ENCODE measurements at places on chromosomes 16 and 17. TPM values are rescaled to one million over a fixed set of nuclear protein-coding genes. Genes with fewer than 3 reads are reported as not detected.

DNA sequence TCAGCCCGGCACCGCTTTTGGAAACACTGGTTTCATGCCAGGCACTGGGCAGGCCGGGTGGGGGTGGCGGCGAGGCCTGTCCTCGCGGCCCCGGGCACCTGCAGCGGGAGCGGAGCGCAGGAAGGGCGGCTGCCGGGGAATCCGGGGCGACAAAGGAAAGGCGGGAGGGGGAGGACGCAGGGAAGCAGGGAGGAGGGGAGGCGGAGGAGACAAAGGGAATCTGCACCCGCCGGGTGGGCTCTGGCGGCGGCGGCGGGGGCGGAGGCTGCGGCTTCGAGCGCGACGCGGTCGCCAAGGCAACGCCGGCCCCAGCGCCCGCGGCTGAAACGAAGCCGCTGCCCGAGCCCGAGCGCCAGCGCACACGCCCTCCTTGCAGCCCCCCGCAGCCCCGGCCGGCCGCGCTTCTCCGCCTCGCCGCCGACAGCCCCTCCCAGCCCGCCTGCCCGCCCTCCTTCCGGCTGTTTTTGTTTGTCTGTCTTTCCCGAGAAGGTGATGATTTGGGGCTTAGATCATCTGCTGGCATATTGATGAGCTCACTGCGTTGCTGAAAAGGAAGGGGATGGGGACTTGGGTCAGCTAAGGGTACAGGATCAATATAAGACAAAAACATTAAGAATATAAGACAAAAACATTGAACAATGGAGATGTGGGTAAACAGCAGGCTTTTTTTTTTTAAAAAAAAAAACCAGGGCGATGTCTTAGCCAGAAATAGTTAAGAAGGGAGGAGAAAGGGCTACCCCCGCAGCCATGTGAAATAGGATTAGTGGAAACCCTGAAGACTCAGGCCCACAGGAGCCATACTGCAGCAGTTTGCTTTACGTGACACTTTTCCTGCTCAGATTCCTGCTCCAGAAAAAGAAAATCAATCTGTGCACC lies 32.7 kb downstream of the CDK5R1 start:
- no peak overlapping the region for H3K27ac ChIP-seq
- no peaks in the 10 kb centered on the region for H3K27me3 ChIP-seq
- H3K4me1 ChIP-seq = peaks cover 8% of the 10 kb centered on the region

DNA sequence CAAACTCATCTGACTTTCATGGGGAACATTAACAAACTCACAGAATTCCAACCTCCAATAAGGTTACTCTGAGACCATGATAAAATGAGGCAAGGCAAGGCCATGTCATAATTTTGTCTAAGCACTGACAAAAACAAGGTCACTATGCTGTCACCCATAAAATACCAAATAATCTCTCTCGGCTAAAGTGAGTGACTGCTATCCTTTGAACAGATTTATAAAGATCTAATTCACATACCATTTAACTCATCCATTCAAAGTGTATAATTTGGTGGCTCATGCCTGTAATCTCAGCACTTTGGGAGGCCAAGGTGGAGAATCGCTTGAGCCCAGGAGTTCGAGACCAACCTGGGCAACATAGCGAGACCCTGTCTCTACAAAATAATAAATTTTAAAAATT lies 20.6 kb upstream of the CA4 start:
- DNase-seq = no peak
- H3K36me3 ChIP-seq = no peaks in the 10 kb centered on the region
- H3K4me3 ChIP-seq = no peak overlapping the region

- H3K27ac ChIP-seq = peak overlapping the region; percentile 97
- peak; percentile 86 for DNase-seq
- H3K27me3 ChIP-seq = no peaks in the 10 kb centered on the region
- H3K36me3 ChIP-seq = no peaks in the 10 kb centered on the region
These were observed 997 bp downstream of the HOXB7 start for GRCh38 chr17:48609759-48610281.

GRCh38 chr17:60846175-60846574 lies 168.5 kb downstream of the BCAS3 start:
- H3K4me3 ChIP-seq = no peak overlapping the region
- H3K4me1 ChIP-seq = no peaks in the 10 kb centered on the region
- no peaks in the 10 kb centered on the region for H3K36me3 ChIP-seq
- DNase-seq = no peak
- H3K27ac ChIP-seq = no peak overlapping the region

DNA sequence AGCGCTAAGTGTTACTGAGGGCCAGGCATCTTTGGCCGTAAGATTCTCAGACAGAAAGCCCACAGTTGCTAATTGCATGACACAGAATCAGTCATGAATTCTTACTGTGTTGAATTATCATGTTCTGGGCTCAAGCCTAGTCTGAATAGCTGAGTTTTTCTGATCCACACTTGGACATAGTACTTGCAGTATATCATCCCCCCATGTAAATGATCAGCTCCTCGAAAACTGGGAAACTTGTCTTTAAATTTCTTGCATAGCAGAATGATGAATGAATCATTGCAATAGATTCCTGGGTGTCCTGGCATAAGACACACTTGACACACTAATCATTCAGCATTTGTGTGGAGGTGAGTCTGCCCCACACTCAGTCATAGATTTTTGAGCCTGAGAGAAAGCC lies 2.2 kb downstream of the MLYCD start:
- peaks cover 6% of the 10 kb centered on the region for H3K4me1 ChIP-seq
- DNase-seq = no peak
- no peak overlapping the region for H3K27ac ChIP-seq
- H3K4me3 ChIP-seq = no peak overlapping the region
- H3K36me3 ChIP-seq = no peaks in the 10 kb centered on the region
- no peaks in the 10 kb centered on the region for H3K27me3 ChIP-seq

GRCh38 chr17:74786431-74787055 lies 10.4 kb upstream of the NAT9 start:
- no peaks in the 10 kb centered on the region for H3K27me3 ChIP-seq
- H3K27ac ChIP-seq = no peak overlapping the region
- no peak overlapping the region for H3K4me3 ChIP-seq

DNA sequence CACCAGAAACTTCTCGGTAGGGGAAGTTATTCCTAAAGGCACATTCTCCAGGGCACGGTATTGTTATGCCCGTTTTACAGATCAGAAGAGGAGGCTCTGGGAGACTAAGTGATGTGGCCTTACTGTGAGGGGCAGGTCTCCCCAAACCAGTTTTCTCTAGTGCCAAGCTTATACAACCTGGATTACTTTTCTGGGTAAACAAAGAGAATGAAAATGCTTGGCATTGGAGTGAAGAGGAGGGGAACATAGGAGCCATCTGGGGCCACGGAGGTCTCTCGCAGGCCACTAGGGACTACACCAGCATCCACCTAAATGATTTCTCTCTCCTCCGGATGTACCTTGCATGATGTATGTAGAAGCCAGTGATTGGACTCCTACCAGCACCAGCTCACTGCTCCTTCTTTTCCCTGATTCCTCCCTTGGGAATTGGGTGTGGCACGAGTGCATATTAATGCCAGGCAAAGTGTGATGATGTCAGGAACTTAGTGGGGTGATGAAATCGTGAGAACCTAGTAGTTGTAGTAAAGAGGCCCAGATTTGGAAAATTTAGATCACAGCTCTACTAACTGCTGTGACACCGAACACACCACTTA lies 674 bp downstream of the TOM1L1 start:
- peak; percentile 12 for DNase-seq
- no peak overlapping the region for H3K4me3 ChIP-seq
- H3K36me3 ChIP-seq = no peaks in the 10 kb centered on the region
- H3K27ac ChIP-seq = no peak overlapping the region
- H3K27me3 ChIP-seq = no peaks in the 10 kb centered on the region
- no peaks in the 10 kb centered on the region for H3K4me1 ChIP-seq

- no peaks in the 10 kb centered on the region for H3K27me3 ChIP-seq
- H3K4me1 ChIP-seq = no peaks in the 10 kb centered on the region
- no peak overlapping the region for H3K4me3 ChIP-seq
- H3K27ac ChIP-seq = no peak overlapping the region
These were observed 68.8 kb upstream of the RCVRN start for GRCh38 chr17:9973669-9974447.

GRCh38 chr16:53457670-53458069 lies 23.4 kb downstream of the RBL2 start:
- no peaks in the 10 kb centered on the region for H3K4me1 ChIP-seq
- H3K27ac ChIP-seq = no peak overlapping the region
- H3K27me3 ChIP-seq = no peaks in the 10 kb centered on the region
- no peak for DNase-seq
- H3K4me3 ChIP-seq = no peak overlapping the region

DNA sequence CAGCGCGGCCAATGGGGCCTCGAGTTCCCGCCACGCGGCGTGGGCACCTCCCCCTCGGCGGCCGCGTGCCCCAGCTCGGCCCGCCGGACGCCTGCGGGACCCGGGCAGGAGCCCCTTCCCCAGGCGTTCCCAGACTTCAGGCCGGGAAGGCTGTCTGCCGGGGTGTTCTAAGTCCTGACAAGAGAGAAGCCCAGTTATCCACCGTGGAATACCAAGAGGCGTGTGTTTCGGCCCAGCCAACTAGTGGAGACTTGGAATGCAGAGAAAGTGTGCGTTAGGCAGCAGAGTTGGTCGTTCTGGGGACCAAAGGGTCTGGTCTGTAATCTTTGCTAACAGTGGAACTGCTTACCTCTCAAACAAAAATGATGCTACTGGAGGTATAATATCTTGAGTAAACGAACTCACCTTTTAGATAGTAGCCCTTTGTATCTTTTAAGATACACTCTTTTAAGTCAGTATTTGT lies 251 bp upstream of the HSF5 start:
- no peaks in the 10 kb centered on the region for H3K4me1 ChIP-seq
- H3K27me3 ChIP-seq = no peaks in the 10 kb centered on the region
- H3K4me3 ChIP-seq = no peak overlapping the region
- H3K27ac ChIP-seq = no peak overlapping the region

- no peak for DNase-seq
- H3K4me1 ChIP-seq = no peaks in the 10 kb centered on the region
- H3K4me3 ChIP-seq = no peak overlapping the region
- H3K36me3 ChIP-seq = no peaks in the 10 kb centered on the region
- H3K27me3 ChIP-seq = no peaks in the 10 kb centered on the region
- H3K27ac ChIP-seq = no peak overlapping the region
These were observed 3.0 kb downstream of the OTOA start for GRCh38 chr16:21666772-21667171.

GRCh38 chr17:546456-546855 lies 168.2 kb downstream of the VPS53 start:
- DNase-seq = no peak
- no peaks in the 10 kb centered on the region for H3K4me1 ChIP-seq
- no peak overlapping the region for H3K4me3 ChIP-seq
- peaks cover 2% of the 10 kb centered on the region for H3K36me3 ChIP-seq

- H3K27me3 ChIP-seq = no peaks in the 10 kb centered on the region
- no peaks in the 10 kb centered on the region for H3K4me1 ChIP-seq
- H3K36me3 ChIP-seq = no peaks in the 10 kb centered on the region
- no peak overlapping the region for H3K27ac ChIP-seq
These were observed 22.6 kb upstream of the HAPSTR1 start for GRCh38 chr16:9068886-9069285.

DNA sequence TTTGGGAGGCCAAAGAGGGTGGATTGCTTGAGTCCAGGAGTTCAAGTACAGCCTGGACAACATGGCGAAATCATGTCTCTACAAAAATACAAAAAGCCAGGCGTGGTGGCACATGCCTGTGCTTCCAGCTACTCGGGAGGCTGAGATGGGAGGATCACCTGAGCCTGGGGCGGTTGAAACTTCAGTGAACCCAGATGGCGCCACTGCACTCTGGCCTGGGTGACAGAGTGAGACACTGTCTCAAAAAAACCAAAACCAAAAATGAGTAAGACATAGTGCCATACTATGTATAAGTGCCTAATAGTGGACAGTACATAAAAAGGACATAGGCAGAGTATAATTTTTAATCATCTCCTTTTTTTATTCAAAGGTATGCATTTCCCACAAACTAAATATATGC lies 4.0 kb downstream of the CTC1 start:
- no peak overlapping the region for H3K27ac ChIP-seq
- H3K27me3 ChIP-seq = no peaks in the 10 kb centered on the region
- H3K4me3 ChIP-seq = no peak overlapping the region

DNA sequence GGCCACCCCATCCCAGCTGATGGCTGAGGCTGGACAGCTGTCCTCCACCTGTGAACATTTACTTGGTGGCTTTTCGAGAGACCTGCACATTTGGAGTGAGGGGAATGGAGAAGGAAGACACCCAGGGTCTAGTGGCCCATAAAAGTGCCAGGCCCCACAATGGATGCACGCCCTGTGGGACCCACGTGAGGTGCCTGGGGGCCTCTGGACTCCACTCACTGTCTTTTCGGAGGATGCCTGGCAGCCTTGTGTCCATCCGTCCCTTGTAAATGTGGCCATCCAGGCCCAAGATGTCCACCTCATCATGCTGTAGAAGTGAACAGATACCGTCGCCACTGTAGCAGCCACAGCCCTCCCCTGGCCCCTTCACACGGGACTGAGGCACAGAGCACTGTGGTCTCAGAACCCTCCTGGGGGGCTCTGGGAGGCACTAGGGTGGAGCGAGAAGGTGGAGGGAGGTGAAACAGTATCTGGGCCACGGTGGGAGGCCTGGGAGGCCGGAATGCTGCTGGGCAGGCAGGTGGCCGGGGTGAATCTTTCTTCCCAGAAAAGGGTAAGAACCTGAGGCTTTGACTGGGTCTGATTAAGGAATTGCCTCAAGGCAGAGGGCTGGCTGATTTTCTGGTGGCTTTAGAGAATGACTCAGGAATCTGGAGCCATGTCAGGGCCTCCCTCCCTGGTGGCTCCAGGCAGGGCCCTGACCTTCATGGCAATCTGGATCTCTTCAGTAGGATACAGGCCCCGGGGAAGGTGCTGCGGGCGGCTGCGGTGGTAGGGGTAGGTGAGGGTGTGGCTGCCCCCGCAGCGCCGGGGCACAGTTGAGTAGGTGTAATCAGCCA lies 11.5 kb downstream of the UBALD2 start:
- DNase-seq = no peak
- H3K4me1 ChIP-seq = peaks cover 8% of the 10 kb centered on the region
- no peaks in the 10 kb centered on the region for H3K36me3 ChIP-seq
- H3K4me3 ChIP-seq = no peak overlapping the region

The C1QTNF8 gene
- not detected for polyA plus RNA-seq

The KRT36 gene
- not detected for polyA plus RNA-seq

The KIF19 gene
- not detected for polyA plus RNA-seq

The FOXF1 gene
- polyA plus RNA-seq = 0.67 TPM

The CDRT15L2 gene
- polyA plus RNA-seq = not detected

The PIPOX gene
- 78.0 TPM for polyA plus RNA-seq

Data from kidney (tissue), 22 donors.